ENCODE measurements at places on chromosomes 2 and 18.
A peak's percentile ranks its signal among the peaks of the same experiment; 100 is the strongest.

DNA sequence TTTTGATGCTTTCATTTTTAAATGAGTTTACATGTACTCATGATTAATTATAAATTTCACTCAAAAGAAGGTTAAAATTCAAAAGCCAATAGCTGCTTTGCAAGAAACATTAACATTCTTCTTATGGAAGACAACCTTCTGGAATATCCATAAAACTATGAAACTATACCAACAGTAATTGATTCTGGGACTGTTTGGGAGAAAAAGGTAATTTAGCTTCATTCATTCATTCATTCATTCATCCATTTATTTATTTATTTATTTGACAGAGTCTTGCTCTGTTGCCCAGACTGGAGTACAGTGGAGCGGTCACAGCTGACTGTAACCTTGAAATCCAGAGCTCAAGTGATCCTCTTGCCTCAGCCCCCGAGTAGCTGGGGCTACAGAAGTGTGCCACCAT, 110.3 kb downstream of the NBAS start:
- no peak for DNase-seq

GRCh38 chr2:200219309-200220113, 87.0 kb upstream of the SPATS2L start:
- DNase-seq = no peak

- no peak for DNase-seq
Observed at GRCh38 chr2:186382932-186383331, 103.1 kb upstream of the ZC3H15 start.

DNA sequence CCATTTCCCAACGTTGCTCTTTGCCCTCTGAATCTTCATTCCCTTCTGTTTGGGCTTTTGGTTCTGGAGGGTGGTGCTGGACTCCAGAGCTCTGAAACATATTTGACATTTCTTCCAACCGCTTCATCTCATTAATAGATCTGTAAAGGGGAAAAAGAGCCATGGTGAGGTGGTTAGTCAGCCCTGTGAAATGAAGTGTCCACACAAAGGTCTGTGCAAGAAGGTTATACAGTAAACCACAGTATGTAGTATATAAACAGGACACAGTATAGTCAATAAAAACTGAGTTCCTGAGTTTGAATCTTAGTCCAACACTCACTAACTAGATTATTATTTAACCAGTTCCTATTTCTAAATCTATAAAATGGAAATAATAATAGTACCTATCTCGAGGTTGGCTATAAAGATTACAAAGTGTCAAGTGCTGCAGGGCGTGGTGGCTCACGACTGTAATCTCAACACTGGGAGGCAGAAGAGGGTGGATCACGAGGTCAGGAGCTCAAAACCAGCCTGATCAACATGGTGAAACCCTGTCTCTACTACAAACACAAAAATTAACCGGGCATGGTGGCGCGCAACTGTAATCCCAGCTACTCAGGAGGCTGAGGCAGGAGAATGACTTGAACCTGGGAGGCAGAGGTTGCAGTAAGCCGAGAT, 13.1 kb downstream of the STARD7 start:
- DNase-seq = no peak

GRCh38 chr2:50328680-50329079, 703.3 kb downstream of the NRXN1 start:
- DNase-seq = no peak

DNA sequence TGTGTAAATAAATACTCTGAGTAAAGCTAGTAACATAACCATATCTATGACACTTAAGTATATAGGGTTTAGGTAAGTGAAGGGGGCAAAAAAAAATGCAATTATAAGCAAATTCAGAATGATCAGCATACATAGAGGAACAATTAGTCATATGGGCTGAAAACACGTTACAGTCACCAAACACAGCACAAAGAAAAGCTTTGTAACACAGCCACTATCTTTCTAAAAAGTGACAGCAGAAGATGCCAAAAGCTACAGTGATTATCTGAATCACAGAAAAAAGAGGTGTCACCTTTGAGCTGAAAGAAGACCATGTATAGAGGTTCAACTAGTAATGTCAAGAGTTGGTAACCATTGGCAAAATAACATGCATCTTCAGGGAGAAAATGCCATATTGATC, 115.5 kb downstream of the ERBB4 start:
- DNase-seq = no peak

DNA sequence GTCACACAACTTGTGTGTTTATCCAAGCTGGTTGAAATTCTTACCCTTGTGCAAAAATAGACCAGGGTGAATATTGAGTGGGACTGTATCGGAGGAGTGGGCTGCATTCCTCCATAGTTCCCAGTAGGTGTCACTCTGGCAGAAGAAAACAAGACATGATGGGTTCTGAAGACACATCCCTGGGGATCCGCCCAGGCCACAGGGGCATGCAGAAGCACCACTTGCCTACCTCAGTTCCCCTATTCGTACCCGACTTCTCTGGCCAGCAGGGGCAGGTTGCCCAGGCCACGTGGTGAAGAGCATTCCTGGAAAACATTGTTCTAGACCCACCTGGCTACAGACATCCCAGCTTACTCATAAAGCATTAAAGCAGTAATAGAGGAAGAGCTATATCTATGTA, 168.2 kb downstream of the FAM210A start:
- peak; percentile 54 for DNase-seq

DNA sequence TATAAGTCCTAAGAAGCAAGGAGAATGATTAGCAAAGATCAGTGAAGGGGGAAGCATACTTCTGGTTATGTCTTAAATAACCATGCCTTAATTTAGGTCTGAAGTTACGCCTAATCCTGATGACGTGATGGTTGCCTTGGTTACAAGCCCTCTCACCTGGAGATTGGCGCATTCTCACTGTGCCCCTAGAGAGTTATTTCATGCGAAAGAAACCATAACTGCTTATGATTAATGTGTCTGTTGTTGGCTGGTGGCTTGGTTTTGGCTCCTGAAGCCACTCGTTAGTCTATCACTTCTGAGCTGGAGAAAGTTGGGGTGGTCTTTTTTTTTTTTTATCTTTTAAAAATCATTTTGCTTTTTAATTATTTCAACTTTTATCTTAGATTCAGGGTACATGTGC, 47.0 kb downstream of the TNFRSF11A start:
- no peak for DNase-seq

DNA sequence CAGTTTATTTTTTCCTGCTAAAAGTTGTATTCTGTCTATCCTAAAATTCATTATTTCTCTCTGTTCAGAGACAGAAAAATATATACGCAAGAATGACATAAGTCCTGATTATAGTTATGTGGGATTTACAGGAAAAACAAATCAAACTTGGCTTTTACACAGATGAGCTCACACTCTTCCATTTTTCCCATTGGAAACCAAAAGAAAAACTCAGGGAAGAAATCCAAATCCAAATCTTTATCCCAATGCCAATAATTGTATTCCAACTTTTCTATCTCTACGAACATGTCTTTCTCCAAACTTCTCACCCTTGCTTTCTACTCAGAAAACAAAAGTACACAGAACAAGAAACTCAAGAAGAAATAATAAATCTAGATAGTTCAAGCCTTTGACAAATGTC, 249.1 kb upstream of the TMEFF2 start:
- no peak for DNase-seq

GRCh38 chr2:33241581-33241980, 234.9 kb upstream of the RASGRP3 start:
- DNase-seq = no peak

DNA sequence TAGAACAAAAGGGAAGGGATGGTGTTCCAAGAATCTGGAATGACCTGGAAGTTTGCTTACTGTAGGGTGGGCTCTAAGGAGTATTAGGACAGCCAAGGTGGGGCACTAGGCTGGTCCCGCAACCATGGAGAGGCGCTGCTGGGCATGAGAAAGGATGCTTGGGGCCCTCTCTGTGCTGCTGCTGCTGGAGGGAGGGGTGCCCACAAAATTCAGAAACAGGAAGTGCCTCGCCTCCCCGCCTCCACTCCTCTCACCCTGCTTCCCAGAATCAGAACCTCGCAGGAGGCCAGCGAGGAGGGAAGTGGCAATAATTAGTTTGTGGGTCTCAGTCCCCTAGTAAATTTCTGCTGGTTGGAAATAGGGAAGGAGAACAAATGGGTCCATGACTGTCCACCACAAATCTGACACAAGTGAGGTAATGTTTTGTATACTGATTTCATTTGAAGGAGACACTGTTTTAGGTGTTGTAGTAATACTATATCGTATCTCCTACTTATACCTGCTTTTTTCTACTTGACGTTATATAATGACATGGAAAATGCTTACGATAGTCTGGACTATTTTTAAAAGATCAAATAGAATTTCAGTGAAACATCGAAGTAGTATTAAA, 7.9 kb upstream of the PDCL3 start:
- DNase-seq = no peak

DNA sequence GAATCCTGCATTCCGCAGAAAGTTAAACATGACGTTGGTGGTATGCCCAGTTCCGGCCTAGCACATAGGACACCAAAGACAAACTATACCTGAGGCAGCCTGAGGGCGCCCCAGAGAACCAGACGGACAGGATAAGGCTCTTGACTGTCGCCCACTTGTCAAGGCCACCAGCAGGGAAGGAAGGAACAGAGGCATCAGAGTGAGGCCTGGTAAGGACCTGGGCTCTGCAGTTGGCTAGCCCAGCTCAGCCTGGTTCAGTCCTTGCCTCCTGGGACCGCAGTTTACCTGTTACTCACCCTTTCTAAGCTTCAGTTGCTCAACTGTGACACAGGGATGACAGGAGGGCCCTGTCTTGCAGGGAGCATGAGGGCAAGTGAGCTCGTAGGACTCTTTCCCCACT, 82.1 kb downstream of the ACTR2 start:
- DNase-seq = no peak

DNA sequence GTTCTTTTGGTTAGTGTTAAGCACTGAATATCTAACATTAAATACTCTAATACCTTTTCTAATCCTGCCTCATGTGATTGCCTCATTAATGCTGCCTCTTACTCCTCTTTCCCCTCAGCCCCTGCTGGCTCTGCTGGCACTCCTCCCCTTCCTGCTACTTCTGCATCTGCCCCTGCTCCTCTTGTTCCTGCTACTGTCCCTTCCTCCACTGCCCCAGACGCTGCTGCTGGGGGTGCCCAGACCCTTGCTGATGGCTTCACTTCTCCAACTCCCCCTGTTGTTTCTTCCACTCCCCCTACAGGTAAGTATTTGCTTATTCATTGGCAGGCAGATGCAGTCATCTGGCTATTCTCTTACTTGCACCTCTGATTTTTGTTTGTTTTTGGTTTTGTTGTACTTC, 68.5 kb downstream of the ABI2 start:
- no peak for DNase-seq

DNA sequence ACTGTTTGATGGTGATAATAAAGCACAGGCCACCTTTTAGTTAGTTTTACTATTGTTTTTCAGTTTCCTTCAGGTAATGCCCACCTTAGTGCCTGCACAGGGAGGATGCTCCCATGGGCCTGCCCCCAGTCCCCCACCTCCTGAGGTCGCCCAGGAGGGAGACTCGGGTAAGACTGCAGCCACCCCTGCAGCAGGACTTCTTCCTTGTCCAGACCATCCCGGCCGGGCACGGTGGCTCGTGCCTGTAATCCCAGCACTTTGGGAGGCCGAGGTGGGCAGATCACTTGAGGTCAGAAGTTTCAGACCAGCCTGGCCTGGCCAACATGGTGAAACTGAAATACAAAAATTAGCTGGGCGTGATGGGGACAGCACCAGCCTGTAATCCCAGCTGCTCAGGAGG, 68.1 kb upstream of the TANC1 start:
- DNase-seq = no peak

DNA sequence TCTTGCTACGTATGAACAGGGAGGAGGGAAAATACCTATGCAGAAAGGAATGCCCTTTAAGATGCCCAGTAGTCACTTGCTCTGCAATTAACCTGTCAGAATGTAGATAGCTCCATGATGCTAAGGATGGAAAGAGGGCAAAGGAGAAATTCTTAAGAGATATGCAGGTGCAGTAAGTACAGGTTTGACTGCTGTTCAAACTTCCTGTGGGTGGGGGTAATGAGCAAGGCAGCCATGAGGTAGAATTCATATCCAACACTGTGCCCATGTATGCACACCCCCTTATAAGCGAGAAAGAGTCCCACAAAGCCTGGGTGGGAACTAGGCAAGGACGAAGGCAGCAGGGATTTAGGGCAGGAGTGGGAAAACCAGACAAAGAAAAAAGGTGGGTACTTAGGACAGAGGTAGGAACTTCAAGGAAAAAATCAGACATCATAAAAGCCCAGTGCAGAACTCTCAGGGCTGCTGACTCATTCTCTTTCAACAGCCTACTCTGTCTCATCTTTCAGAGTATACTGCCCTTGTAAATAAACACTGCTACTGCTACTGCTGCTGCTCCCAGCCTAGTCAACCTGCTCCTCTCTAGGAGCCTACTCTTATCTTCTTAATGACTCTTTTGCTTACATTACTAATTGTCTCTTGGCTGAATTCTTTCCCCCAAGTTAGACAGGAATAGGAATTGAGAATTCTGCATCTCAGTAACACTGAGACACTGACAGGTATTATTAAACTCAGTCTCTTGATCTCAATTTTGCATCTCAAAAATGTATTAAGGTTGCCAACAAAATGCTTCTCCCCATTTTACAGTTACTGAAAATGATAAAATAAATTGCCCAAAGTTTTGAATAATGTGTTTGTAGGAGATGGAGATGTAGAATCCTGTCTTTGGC, 189.0 kb downstream of the PTH2R start:
- no peak for DNase-seq

GRCh38 chr2:181393472-181393871, 63.7 kb upstream of the ITGA4 start:
- DNase-seq = no peak

DNA sequence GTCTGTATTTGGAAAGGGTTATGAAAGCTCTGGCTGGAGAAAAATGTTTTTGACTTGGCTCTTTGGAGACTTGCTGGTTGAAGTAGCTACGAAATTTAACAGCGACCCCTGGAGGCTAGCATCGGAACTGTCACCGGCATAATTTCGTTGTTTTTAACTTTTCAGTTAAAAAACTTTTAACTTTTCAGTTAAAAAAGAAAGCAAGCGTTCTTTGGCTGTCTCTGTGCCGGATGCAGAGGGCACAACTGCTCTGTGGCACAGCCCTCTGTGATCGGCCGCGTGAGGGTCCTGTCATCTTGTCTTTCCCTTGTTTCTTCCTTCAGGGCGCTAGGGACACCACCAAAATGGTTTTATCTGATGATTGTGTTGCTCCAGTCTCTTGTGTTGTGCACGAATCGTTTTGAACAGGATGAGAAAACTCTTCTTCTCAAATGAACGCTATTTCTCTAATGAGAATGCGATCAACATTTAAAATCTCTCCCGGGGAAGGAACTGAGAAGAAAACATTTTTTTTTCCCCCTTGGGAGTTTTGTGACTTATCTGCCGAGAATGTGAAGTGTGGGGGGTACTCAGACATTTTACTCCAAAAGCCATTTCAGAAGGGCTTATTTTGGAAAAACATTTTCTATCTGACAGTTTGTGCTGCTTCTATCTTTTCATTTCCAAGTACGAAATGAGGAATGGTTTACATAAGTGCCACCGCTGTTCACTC, 57.1 kb downstream of the ADCYAP1 start:
- peak; percentile 18 for DNase-seq

- no peak for DNase-seq
Observed at GRCh38 chr18:33755931-33756560, 178.0 kb downstream of the ASXL3 start.

- DNase-seq = no peak
Observed at GRCh38 chr2:48527226-48527885, 2.6 kb upstream of the STON1 start.

- DNase-seq = no peak
Observed at GRCh38 chr2:97738179-97739019, 25.0 kb downstream of the ZAP70 start.

GRCh38 chr2:177241711-177242120, 22.8 kb downstream of the NFE2L2 start:
- no peak for DNase-seq

- no peak for DNase-seq
Observed at GRCh38 chr2:171553236-171553635, 31.0 kb downstream of the CYBRD1 start.

- no peak for DNase-seq
Observed at GRCh38 chr18:22114526-22115321, 54.7 kb upstream of the GATA6 start.
